ENCODE measurements at places on chromosomes 6 and 20. TPM values are rescaled to one million over a fixed set of nuclear protein-coding genes. Genes with fewer than 3 reads are reported as not detected.

DNA sequence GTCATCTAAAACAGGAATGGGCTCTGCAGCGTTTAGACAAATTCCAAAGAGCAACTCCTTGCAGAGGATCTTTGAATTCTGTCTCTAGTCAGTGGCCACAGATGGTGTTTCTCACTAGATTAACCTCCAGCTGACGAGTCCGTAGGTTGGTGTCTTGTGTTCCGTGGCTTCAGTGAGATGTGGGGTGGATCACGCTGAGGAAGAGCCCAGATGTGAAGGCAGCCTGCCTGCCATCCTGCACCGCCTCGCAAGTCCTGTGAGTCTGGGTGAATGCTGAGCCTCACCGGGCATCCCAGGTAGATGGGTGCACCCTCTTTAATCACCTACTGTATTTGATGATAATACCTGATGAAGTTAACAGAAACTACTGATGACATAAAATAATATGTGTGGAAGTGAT is 70.4 kb downstream of the THBS2 start:
- no peak for DNase-seq

GRCh38 chr20:10674684-10675449 is 1.1 kb upstream of the JAG1 start:
- peak; percentile 91 for DNase-seq

- DNase-seq: no peak
These were observed 51.9 kb downstream of the RNF217 start for GRCh38 chr6:125013938-125014660.

DNA sequence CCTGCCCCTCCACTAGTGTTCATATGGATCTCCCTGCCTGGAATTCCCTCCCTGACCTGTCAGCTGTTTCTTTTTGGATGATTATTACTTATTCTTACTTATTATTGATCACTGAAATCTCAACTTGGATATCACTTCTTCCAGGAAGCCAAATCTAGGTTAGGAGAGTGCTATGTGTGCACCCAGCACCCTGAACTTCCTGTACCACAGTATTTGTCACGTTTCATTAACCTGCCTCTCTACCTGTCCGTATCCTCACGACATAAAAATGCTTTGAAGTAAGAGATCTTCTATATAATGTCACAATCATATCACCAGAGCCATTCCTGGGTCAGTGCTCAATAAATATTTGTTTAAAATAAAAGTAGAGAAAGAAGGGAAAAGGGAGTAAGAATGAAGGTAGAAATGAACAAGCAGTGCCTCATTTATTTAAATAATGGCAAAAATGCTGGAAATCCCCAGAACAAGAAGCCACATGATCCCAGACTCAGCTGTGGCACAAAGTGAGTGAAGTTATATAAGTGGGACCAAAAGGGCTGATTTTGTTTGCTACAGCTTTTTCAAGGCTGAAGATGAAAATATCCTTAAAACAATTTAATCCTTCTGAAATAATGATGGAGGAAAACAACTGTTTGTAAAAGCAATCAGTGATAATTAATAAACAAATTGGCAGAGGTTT is 88.0 kb upstream of the MANEA start:
- DNase-seq: no peak

DNA sequence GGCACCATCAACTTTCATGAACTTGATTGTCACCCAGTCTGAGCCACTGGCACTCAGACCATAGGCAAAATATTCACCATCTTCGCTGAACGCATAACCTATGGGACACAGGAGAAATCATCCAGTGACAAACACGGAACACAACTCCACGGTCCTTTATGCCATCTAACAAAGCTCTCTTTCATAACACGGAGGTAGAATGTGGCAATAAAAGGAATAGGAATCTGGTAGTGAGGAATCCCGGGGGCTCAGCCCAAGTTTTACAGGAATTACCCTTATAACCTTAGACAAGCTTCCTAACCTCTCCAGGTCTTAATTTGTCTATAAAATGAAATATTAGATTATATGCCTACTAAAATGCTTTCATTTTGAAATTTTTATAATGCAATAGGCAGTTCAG is 29.4 kb downstream of the PREP start:
- no peak for DNase-seq

DNA sequence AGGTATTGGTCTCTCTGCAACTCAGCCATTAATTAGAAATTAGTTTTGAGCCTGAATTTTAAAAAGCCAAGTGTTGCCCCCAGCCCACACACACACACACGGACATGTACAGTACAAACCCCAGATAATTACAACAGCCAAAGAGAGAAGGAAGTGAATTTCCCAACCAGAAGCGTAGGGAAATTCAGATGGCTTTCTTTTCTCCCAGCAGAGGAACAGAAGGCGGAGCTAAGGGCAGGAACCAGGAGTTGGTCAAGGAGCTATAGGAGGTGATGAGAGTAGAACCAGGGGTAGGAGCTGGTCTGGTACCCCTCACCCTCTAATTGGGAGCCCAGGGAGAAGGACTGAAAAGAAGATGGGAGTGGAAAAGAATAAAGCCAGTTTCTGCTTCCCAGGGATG is 3.9 kb upstream of the ZBTB9 start:
- DNase-seq: no peak

DNA sequence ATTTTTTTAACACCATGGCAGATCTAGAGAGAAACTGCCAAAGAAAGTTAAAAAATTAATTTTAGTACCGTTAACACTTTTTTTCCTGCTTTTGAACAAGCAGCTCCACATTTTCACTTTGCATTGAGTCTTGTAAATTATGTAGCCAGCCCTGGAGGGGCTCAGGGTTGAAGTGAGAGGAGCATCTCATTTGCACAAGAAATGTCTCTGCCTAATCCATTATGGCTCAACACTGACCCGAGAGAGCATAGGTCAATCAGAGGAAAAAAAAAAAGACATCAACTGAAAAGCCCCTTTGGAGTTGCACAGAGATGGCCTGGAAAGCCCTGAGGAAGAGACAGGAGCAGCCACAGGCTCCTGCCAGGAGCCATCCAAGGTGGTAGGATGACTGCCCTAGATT is 4.3 kb upstream of the SLPI start:
- no peak for DNase-seq

The HTR1B gene
- total RNA-seq: not detected

The ARFGEF3 gene
- total RNA-seq: 1.5 TPM

The ZBP1 gene
- not detected for total RNA-seq
